SK-N-DZ (cell line): ENCODE measurements at places on chromosomes 2 and 18.

GRCh38 chr18:57925706-57926105, 118.3 kb upstream of the NEDD4L start:
- DNase-seq, result no peak

GRCh38 chr2:223019390-223019930, 32.5 kb upstream of the KCNE4 start:
- no peak for DNase-seq

DNA sequence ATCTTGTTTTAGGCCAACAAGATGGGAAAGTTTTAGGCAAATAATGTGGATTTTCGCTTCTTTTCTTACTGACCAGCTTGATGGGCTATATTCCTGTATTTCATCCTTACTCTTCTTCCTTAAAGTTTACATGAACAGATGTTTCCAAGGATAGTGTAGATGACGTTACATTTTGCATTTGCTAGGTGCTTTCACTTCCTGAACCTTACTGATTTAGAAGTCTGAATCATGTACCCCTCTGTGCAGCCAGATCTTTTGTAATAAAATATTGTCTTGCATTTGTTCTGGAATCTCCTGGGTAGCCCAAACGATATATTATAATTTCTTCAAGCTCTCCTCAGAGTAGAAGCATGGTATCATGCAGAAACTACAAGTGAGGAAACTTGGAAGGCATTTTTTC, 93.4 kb downstream of the CALCRL start:
- no peak for DNase-seq

- no peak for DNase-seq
Observed at GRCh38 chr2:211113334-211114175, 557.2 kb downstream of the CPS1 start.

DNA sequence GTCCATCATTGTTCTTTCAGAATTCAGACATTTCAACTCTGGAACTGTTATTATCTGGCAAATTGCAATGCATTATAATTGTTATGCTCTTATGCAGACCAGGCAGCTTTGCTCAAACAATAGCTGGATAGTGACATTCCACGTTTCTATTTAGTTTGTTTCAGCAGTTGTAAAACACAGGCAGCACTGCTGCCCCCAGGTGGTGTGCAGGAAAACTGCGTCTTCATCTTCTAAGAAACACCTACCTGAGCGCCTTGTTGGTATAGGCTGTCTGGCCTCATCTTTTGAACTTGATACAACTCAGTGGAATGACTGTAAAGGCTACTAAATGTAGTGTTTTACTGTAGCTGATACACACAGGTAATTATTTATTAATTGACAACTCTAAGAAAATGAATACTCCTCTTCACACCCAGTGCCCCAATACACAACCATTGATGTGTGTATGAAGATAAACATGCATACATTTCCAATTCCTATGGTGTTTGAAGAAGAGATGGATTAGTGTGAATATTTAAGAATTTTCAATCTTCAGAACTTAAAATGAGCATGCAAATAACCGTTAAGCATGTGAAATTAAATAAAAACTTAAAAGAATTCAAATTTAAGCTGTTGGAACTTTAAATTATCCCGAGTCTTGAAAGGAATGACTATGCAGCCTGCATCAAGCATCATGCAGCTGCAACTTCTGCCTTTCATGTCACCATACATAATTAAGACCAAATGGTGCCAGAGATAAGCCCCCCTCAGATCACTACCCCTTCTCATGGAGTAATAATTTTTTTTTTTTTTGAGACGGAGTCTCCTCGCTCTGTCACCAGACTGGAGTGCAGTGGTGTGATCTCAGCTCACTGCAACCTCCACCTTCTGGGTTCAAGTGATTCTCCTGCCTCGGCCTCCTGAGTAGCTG, 85.6 kb downstream of the CD8B2 start:
- peak; percentile 38 for DNase-seq

GRCh38 chr2:201208563-201209252, 25.8 kb downstream of the CASP10 start:
- no peak for DNase-seq

DNA sequence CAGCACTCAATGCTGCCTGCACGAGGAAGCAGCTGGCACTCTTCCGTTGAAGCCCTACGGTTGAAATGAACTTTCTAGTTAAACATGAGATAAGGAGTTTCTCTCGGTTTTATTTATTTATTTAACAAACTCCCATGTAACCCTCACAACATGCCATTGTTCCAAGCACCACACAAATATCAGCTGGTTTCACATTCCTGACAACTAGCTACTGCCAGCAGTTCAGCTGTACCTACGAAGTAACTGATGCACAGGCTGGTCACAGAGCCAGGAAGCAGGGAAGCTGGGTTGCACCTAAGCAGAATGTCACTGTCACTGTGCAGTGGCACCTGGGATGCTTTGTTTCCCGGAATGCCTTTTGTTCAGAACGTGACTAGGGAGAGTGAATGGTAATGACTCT, 18.1 kb downstream of the TIMM21 start:
- no peak for DNase-seq

DNA sequence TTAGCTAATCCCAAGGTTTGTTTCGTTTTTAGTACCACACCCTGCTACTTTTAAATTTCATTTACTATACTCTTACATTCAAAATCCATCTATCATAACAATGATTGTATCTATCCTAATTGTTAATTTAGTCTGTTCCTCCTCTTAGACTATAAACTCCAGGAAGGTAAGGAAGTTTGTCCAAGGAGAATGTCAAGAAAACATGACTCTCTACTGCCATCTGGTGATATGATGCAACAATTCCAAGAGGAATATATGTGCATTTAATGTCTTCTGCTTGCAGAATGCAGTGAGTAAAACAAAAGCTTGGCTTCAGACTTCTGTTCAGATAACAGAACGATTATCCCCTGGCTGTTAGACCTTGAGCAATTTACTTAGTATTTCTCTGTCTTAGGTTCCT, 1267.1 kb downstream of the LRP1B start:
- peak; percentile 59 for DNase-seq

GRCh38 chr18:49137093-49137492, 186.3 kb upstream of the SMAD7 start:
- no peak for DNase-seq
